Muscle of arm (tissue), 14 donors: ENCODE measurements at places on chromosomes 3 and 15. TPM values are rescaled to one million over a fixed set of nuclear protein-coding genes. Genes with fewer than 3 reads are reported as not detected.

- peak; percentile 46 for DNase-seq
These were observed 90.1 kb downstream of the NEK10 start for GRCh38 chr3:27279123-27279522.

RUVBL1 gene
- polyA plus RNA-seq: 46.6 TPM

DNA sequence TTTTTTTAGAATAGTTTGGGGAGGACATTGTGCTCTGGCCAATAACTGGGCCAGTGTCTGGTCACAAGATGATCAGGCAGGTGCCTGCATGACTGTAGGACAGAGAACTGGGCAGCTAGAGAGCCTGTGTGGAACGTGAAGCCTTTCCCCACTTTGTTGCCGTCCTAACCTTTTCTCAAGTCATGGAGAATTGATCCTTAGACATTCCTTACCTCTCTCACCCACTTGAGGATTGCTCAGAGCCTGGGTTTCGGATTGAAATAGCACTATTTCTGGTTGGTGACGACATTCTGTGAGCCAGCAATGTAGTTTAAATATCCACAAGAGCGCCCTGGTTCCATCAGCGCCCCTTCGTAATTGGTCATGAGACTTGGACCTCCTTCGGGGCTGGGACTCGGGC is 138.4 kb downstream of the IGF1R start:
- DNase-seq: no peak

- DNase-seq: no peak
These were observed 192.6 kb upstream of the POU1F1 start for GRCh38 chr3:87468938-87469337.

MASP1 gene
- 14.5 TPM for polyA plus RNA-seq

DHX30 gene
- 44.4 TPM for polyA plus RNA-seq

DNA sequence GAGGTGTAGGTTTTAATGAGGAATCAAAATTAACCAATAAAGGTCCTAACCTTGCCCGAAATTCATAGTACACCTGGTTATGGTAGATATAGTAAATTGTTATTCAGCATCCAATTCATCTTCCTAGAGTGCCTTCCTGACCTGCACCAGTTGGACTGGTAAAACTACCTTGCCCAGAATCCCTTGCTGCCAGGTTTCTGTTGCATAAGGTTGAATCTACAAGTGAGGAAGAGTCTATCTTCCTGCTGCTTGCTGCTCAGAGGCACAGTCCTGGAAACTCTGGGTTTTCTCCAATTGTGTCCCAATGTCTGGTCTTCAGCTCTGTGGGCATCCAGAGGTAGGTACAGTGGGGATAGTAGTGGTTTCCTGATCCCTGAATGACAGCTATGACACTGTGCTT is 17.3 kb downstream of the CCDC54 start:
- no peak for DNase-seq

DNA sequence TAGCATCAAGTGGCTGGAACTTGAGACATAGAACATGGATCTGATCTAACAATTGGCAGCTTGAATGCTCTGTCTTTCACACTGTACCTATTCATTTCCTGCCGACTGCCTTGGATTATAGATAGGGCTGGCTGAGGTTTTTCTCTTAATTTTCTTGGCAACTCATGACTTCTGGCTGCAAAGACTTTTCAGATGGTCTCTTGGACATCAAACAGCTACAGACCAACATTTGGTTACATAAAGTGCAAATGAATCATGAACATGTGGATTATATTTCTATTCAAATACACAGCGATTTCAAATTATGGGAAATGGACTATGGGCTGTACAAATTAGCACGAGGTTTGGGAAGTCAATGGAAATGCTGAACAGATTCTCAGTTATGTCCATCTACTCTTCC is 26.2 kb upstream of the IL16 start:
- no peak for DNase-seq

- no peak for DNase-seq
These were observed 38.6 kb downstream of the GASK1A start for GRCh38 chr3:43017593-43018195.

DNA sequence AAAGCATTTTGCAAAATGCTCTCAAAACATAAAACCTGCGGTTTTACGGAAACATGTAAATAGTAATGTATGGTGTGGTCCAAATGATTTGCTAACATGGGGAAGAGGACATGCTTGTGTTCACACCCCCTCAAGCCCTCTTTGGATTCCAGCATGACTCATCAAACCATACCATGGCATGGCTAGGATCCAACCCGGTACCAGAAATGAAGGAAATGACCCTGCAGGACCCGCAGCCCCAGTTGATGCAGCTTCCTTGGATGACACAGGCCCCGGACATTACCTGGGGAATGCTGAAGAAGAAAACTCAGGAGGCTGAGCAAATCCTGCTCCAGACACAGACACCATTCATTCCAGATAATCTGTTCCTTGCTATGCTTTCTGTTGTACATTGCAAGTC is 222.9 kb downstream of the DTWD1 start:
- DNase-seq: no peak

ZKSCAN7 gene
- polyA plus RNA-seq: 5.8 TPM

GRCh38 chr15:90020936-90021507 is 19.9 kb downstream of the ZNF710 start:
- no peak for DNase-seq

DNA sequence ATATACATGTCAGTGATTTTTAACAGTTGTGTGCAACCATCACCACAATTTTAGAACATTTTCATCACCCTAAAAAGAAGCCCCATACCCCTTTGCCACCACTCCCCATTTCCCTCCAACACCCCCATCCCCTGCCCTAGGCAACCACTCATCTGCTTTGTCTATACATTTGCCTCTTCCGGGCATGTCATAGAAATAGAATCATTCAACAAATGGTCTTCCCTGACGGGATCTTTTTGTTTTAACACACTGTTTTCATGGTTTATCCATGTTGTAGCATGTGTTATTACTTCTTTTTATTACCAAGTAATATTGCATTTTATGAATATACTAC is 4.0 kb downstream of the VILL start:
- DNase-seq: no peak

GRCh38 chr15:77675806-77676415 is 43.2 kb upstream of the LINGO1 start:
- DNase-seq: no peak

TMCO5A gene
- polyA plus RNA-seq: not detected

DNA sequence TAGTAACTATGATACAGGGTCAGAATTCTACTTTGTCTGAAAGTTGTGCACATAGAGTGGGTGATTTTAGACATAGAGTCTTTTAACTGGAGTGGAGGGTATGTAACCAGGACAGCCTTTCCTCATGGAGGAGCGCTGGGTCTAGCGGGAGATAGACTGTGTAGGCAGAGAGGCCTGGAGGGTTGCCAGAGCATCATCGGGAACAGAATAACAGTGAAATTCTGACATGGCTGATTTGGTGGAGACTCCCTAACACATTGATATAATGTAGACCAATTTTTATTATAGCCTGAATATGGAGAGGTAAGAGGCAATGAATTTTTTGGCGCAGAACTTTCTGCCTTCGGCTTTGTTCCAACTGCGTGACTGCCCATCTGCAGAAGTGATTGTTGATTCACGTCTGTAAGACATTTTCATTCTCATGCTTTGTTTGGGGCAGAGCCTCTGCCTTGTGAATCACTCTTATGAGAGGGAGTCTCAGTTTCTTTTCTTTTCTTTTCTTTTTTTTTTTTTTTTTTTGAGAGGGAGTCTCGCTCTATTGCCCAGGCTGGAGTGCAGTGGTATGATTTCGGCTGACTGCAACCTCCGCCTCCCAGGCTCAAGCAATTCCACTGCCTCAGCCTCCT is 16.0 kb downstream of the LPP start:
- peak; percentile 36 for DNase-seq

DNA sequence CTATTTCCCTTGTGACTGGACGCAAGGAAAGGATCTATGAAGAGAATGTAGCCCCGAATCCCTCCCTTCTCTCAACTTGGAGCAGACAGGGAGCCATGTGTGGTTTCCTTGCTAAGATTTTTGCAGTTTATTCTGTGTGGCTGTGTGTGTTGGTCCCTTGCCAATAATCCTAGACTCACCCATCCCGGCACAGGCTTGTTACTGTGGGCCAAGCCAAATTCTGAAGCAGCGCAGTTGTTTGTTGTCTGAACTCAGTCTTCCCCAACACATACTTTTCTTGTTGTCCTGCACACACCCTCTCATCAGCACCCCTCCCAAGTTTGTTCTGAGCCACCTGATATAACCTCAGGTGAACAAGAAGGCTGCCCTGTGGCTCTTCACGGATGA is 193.3 kb upstream of the CTDSPL start:
- no peak for DNase-seq

DNA sequence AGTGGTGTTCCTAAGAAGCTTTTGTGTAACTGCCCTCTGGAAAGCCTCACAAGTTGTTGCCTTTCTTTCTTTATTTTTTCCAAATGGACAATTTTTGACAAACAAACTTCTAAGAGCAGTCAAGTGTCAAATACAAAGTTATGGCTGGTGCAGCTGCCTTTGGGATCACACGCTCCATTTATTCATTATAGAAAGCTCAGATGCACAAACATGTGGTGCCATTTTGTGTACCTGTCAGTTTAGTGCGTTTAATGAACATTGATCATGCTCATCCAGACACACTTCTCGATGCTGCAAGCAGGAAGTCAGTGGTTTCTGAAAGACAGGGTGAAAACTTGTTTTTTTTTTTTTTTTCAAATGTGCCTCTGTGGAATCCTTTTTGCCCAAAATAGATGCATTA is 324.5 kb downstream of the CNTN4 start:
- no peak for DNase-seq

DNA sequence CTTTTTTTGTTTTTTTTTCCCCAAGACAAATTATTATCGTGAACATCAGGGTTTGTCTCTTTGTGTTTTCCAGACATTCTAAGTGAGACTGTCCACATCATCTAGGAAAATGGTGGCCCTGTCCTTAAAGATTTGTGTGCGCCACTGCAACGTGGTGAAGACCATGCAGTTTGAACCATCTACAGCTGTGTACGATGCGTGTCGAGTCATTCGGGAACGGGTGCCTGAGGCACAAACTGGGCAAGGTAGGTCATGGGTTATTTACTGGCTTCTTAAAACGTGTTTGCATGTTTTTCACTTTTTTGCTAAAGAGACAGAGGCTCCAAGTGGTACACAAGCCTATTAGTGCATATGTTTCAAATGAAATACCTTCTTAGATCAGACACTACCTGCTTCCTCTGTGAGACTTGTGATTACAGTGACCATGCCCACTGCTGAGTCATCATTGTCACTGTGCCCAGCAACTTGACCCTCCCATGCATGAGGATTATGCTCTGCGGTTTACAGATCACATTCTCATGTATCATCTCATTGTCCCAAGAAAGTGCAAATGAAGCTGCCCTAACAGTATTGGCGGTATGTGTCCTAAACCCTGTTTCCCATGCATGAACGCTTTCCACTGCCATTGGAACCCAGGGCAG is 395.2 kb upstream of the TPM1 start:
- peak; percentile 37 for DNase-seq

ZNF197 gene
- 19.9 TPM for polyA plus RNA-seq

ZNF385D gene
- not detected for polyA plus RNA-seq

GOLGA6L10 gene
- 0.69 TPM for polyA plus RNA-seq

SRGAP3 gene
- 18.9 TPM for polyA plus RNA-seq

GRCh38 chr3:194330579-194330978 is 20.5 kb downstream of the CPN2 start:
- DNase-seq: no peak

CISH gene
- not detected for polyA plus RNA-seq

GRCh38 chr3:139751789-139752188 is 74.0 kb upstream of the NMNAT3 start:
- no peak for DNase-seq

DNA sequence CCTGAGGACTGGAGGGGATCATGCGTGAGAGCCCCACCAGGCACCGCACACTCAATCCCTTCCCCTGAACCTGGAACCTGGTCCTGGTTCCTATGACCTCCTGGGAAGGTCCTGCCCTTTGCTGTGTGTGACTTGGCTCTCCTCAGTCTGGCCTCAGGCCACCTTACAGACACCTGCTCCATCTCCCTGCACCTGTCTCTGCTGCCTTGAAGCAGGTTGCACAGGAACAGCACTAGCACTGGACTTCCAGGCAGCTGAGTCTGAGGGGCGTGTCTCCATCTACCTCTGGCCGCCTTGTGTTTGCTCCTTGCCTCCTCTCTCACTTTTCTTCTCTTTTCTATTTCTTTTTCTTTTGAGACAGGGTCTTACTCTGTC is 15.4 kb downstream of the PSTPIP1 start:
- DNase-seq: no peak

GRCh38 chr15:64560998-64561397 is 100.6 kb downstream of the ZNF609 start:
- DNase-seq: no peak

CEP152 gene
- polyA plus RNA-seq: 1.7 TPM

GRCh38 chr15:64333986-64334929 is 21.7 kb downstream of the CSNK1G1 start:
- no peak for DNase-seq

DNA sequence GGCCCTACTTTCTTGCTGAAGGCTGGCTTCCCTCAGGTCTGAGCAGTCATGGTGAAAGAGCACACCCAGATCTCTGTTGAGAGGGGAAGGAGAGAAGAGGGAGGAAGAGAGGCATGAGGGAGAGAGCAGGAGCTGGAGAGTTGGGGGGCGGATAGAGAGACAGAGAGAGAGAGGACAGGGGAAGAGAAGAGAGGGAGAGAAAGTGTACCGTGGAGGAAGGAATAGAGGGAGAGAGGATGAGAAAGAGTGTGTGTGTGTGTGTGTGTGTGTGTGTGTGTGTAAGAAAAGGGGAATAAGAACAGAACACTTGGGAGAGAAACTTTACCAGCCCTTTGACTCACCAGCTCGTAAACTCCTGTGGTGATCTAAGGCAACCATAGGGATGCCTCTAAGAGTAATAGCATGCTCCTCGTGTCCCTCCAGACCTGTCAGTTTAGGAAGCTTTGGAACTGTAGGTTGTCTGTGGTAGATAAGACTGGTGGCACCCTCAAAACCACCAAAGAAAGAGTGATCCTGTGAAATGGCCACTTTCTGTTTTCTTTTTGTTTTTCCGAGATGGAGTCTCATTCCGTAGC is 18.2 kb downstream of the ZNF592 start:
- DNase-seq: no peak

- no peak for DNase-seq
These were observed 6.7 kb upstream of the SRP14 start for GRCh38 chr15:40045572-40046217.

CCR5 gene
- 0.44 TPM for polyA plus RNA-seq

- no peak for DNase-seq
These were observed 252.0 kb downstream of the UBE2E2 start for GRCh38 chr3:23455084-23455483.

DNA sequence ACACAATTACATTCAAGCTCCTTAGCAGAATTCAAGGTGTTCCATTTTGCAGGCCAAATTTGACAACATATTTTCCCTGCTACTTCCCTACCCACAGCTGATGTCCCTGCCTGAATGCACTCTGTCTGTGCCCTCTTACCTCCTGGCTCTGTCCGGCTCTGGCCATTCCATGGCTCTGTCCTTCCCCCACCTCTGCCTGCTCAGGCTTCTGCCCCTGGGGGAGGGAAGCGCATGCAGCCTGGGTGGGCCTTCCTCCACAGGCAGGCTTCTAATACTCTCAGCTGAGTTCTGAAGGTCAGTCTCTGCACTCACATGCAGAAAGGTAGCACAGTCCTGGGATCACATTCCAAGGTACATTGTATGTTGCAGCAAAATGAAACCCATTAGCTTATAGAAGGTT is 113.6 kb upstream of the CACNA2D3 start:
- DNase-seq: no peak

- DNase-seq: no peak
These were observed 176.6 kb downstream of the IL20RB start for GRCh38 chr3:137134431-137134830.

KY gene
- 35.2 TPM for polyA plus RNA-seq

GRCh38 chr3:15610082-15610759 is 8.7 kb downstream of the BTD start:
- no peak for DNase-seq

- no peak for DNase-seq
These were observed at the start of gene SH2D7 for GRCh38 chr15:78092261-78093041. Gene SH2D7 (plus strand): TSS chr15:78092561. CDS start chr15:78092585, 24 bp downstream.
